ENCODE measurements at places on chromosomes 3 and 15.

- peak; percentile 90 for DNase-seq
These were observed at the start of gene RPL22L1 for GRCh38 chr3:170869645-170870593. Gene RPL22L1, minus strand, starts transcription at chr3:170870195. Its CDS starts 28 bp downstream, at chr3:170870167.

- peak; percentile 100 for DNase-seq
These were observed 6.6 kb downstream of the TIPARP start for GRCh38 chr3:156681002-156681401.

DNA sequence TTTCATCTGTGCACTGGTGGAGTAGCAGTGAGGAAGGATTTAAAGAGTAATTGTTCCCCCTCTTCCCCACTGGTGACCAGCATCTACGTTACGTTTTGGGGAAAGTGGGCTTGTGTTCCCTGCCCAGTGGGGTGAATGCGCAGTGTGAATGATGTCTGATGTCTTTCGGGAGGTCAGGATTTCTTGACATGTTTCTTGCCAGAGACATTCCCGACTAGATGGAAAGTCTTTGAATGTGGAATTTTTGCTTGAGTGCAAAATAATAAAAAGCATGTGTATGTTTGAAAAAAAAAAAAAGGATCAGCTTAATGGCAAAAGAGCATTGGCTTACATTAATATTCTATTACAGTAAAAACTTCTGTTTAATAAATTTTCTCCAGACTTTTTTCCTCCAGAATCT lies 632.2 kb downstream of the FOXP1 start:
- DNase-seq = no peak

GRCh38 chr3:14935592-14936345 lies 11.6 kb upstream of the NR2C2 start:
- DNase-seq = no peak

GRCh38 chr3:111415018-111415417 lies 127.0 kb upstream of the CD96 start:
- no peak for DNase-seq

DNA sequence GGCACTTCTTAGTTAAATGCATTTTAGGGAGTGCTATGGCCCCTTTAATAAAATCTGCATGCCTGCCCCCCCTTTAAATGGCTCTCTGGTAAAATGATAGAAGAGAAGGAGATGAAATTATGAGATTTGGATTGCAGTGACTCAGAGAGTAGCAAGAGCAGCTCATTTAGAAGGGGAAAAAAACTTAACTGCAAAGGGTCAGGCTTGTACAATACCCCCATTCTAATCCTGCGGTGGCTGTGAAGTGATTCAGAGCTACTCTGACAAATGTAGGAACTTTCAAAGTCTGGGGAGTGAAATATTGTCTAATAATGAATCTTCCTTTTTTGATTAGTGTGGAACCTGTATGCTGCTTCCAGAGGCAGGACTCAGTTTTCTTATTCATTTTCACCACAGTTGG lies 44.1 kb upstream of the TBC1D23 start:
- DNase-seq = no peak

All from LNCaP clone FGC (cell line).